ENCODE measurements at places on chromosomes 2 and 18.

GRCh38 chr2:39127973-39128372, 7.1 kb upstream of the SOS1 start:
- H3K27me3 ChIP-seq: no peaks in the 10 kb centered on the region
- H3K27ac ChIP-seq: no peak overlapping the region
- no peak for DNase-seq

- H3K36me3 ChIP-seq: no peaks in the 10 kb centered on the region
- peaks cover 27% of the 10 kb centered on the region for H3K27me3 ChIP-seq
- peaks cover 17% of the 10 kb centered on the region for H3K4me1 ChIP-seq
Measured at GRCh38 chr2:20107776-20108175, 56.3 kb upstream of the LAPTM4A start.

DNA sequence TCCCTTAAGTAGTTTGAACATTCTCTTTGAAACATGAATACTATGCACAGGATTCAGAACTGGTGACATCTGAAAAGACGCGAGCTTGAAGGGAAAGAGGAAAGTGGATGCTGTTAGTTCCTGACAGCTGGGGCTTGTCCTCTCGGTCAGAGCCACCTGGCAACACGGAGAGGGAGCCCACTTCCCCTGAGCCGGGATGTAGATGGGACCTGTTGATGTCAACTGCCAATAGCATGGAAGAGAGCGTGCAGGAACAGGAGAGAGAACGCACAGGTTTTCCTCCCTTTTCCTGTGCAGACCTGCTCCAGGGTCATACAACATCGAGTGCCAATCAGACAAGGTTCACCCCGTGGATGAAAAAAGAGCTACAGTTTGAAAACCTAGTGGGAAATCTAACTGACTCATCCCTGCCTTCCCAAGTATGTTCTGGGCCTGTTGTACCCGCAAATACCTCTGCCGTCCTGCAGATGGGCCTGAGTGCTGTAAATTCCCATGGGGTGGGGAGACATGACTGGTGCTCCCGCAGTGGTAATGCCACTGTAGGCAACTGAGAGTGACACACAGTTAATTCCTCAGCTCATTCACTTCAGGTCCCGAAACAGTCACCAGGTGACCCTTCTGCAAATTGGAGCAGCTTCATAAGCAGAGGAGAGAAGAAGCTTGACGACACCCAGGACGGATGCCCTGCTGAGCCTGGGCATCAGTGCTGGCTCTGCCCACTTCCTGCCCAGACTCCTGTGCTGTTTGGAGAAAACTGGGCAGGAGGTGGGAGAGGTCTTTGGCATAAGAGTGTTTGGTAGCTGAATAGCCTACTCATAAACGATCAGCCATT, 13.9 kb upstream of the MBP start:
- no peaks in the 10 kb centered on the region for H3K4me1 ChIP-seq

DNA sequence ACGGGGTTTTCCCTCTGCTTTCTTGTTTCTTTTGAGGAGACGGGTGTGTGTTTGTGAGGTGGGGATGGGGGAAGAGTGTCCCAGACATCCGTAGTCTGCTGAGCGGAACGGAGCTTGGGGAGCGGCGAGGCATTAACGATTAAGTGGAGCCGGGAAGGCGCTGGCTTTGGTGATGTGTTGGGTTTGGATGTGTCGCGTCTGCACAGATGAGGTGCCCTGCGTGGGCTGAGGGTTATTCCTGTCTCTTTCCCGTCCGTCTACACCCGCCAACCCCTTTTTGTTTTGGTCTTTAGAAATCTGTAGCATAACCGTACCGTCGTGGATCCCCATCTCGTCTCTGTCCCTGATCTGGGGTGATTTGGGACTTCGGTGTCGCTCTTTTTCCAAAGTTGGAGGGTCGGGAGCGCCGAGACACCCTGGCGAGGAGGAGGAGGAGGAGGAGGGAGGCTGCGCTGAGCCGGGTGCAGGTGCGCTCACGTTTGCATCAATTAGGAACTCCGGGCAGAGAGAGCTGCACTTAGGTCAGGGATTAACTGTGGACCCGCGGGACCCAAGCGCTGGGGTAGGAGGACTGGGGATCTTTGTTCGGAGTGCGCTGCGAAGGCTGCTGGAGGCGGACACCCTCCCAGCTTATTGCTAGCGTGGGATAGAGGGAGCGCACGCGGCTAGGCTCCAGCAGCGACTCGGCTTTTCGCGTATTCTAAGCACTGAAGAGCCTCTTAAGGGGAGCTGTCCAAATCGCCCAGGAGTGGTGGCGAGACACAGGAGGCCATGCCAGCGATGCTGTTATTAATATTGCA, 720.3 kb downstream of the DPP10 start:
- peaks cover 64% of the 10 kb centered on the region for H3K27me3 ChIP-seq
- DNase-seq: no peak
- H3K36me3 ChIP-seq: no peaks in the 10 kb centered on the region
- peaks cover 9% of the 10 kb centered on the region for H3K4me1 ChIP-seq

- H3K36me3 ChIP-seq: no peaks in the 10 kb centered on the region
- peaks cover 8% of the 10 kb centered on the region for H3K27me3 ChIP-seq
- no peak overlapping the region for H3K4me3 ChIP-seq
- peaks cover 4% of the 10 kb centered on the region for H3K4me1 ChIP-seq
Measured at GRCh38 chr2:61792355-61792890, 61.4 kb downstream of the FAM161A start.

DNA sequence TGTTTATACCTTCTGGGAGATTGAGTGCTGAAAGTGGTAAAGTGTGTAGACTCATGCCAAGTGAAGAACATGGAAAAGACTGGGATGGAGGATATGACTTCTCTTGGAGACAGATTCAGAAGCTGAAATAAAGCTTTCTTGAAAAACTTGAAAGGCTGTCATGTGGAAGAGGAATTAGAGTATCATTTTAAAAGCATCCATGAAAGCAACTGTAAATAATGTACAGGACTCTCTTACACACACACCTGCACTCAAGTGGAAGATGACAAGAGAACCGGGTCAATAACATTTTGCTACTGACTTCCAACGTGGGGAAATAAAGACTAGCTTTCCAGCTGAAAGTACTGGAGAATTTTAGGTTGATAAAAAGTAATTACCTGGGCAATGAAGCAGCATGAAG, 658.2 kb downstream of the TDRD15 start:
- no peak overlapping the region for H3K27ac ChIP-seq
- H3K27me3 ChIP-seq: no peaks in the 10 kb centered on the region
- no peaks in the 10 kb centered on the region for H3K36me3 ChIP-seq
- no peaks in the 10 kb centered on the region for H3K4me1 ChIP-seq
